ENCODE measurements at places on chromosomes 11 and 22. TPM values are rescaled to one million over a fixed set of nuclear protein-coding genes. Genes with fewer than 3 reads are reported as not detected.

Gene PNPLA3
- 2.8 TPM for total RNA-seq

Gene MS4A6E
- not detected for total RNA-seq

Gene MS4A7
- not detected for total RNA-seq

Gene C1QTNF6
- 16.5 TPM for total RNA-seq

Gene APOL4
- 0.53 TPM for total RNA-seq

Gene GPR83
- total RNA-seq: not detected

Gene OR52E6
- total RNA-seq: not detected

Gene DEFB131B
- not detected for total RNA-seq

Gene VSIG2
- 0.26 TPM for total RNA-seq

Gene GP1BB
- 0.79 TPM for total RNA-seq

Gene TREH
- not detected for total RNA-seq

Gene OLFML1
- total RNA-seq: not detected

Gene MMP1
- 1,378 TPM for total RNA-seq

Gene SYT9
- total RNA-seq: 0.04 TPM

Gene OR5B21
- not detected for total RNA-seq

Gene ASCC2
- 28.8 TPM for total RNA-seq

Gene PRODH
- total RNA-seq: not detected

Gene YPEL1
- 4.5 TPM for total RNA-seq

Gene OR10A2
- not detected for total RNA-seq

Gene NLRP14
- total RNA-seq: 0.40 TPM
